ENCODE measurements at places on chromosomes 12 and 14.

- H3K36me3 ChIP-seq: no peaks in the 10 kb centered on the region
- H3K4me1 ChIP-seq: no peaks in the 10 kb centered on the region
- no peaks in the 10 kb centered on the region for H3K27me3 ChIP-seq
- H3K27ac ChIP-seq: no peak overlapping the region
- DNase-seq: no peak
These were observed 183.7 kb upstream of the DIO2 start for GRCh38 chr14:80395031-80395430.

DNA sequence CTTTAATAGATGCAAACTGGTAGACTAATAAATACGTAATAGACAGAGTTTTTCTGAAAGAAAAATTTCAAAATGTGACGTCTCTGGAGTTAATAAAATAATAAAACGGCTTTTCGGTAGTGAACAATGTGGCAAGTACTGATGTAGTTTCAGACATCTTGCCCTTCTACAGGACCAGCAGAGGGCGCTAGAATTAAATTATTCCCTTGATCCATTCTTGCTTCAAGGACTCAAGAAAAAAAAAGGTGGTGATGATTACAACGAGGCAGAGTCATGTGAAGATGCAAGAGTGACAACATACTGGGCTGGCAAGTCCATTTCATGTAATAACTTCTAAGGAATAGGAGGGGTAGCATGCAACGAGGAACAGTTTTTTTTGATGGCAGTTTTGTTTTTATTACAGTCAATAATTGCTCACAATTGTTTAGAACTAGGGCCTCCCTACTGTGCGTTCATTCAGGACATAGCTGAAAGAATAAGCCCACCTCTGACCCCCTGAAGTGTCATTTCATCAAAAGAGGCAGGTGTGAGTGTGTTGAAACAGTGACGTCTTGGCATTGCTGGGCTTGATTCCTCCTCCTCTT lies 101.0 kb upstream of the GZMB start:
- no peak for DNase-seq
- H3K27me3 ChIP-seq: no peaks in the 10 kb centered on the region
- no peak overlapping the region for H3K27ac ChIP-seq
- H3K4me1 ChIP-seq: no peaks in the 10 kb centered on the region
- no peaks in the 10 kb centered on the region for H3K36me3 ChIP-seq
- H3K4me3 ChIP-seq: no peak overlapping the region

DNA sequence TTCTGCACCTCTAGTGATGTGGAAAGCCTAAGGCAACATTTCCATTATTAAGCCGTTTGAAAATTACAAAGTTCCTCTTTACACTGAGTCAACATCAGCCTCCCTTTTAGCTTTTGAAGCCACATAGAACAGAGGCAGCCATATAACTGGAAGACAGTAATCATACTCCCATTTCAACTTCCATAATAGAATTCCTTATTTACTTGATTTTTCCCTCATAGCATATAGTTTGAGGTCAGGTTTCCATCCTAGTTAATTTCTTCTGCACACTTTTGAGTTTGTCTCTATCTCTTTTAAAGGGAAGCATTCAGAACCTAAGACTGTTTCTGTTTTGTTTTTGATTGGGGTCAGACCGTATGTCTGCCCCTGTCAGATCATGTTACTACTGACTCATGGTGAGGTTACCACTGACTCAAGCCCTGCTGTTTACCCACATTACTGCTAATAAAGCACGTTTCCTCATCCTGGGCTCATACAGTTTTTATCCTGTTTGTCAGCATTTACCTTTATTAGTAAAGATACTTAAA lies 161.0 kb downstream of the SLC38A4 start:
- no peak for DNase-seq
- no peak overlapping the region for H3K27ac ChIP-seq
- no peaks in the 10 kb centered on the region for H3K36me3 ChIP-seq
- H3K27me3 ChIP-seq: no peaks in the 10 kb centered on the region

DNA sequence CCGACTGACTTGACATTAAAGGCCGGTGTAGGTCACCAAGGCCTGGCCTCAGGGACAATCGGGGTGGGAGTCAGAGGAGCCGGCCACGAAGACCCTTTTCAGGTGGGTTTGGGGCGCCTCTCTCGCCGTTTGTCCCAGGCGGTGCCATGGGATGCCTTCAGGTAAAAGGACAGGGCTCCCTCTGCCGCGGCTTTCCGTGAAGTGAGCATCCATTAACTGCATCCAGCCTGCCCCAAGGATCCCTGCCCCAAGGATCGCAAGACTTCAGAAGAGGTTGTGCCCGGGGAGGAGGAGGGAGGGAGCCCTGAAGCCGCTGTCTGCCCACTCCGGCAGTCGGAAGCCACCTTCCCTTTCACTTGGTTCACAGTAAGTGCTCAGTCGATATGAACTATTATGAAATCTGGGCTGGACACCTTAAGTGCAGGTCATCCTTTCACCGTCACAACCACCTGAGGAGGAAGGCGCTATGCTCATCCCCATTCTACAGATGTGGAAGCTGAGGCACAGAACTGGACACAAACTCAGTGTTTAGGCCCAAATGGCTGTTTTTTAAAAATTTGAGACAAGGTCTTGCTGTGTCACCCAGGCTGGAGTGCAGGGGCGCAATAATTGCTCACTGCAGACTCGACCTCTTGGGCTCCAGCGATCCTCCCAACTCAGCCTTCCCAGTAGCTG lies 964 bp downstream of the SDS start:
- H3K36me3 ChIP-seq: no peaks in the 10 kb centered on the region
- peaks cover 1% of the 10 kb centered on the region for H3K4me1 ChIP-seq
- no peak for DNase-seq
- no peak overlapping the region for H3K4me3 ChIP-seq
- no peak overlapping the region for H3K27ac ChIP-seq

- H3K27ac ChIP-seq: no peak overlapping the region
- peaks cover 14% of the 10 kb centered on the region for H3K4me1 ChIP-seq
- no peak for DNase-seq
These were observed 104.0 kb upstream of the CCND2 start for GRCh38 chr12:4169531-4169930.

- no peak overlapping the region for H3K27ac ChIP-seq
- H3K27me3 ChIP-seq: no peaks in the 10 kb centered on the region
- no peaks in the 10 kb centered on the region for H3K4me1 ChIP-seq
- H3K36me3 ChIP-seq: no peaks in the 10 kb centered on the region
- no peak for DNase-seq
These were observed 89.3 kb upstream of the SLC38A4 start for GRCh38 chr12:46915082-46915481.

- no peak overlapping the region for H3K4me3 ChIP-seq
- no peak overlapping the region for H3K27ac ChIP-seq
- no peaks in the 10 kb centered on the region for H3K36me3 ChIP-seq
These were observed 160.7 kb upstream of the ARID2 start for GRCh38 chr12:45568808-45569207.

- H3K4me3 ChIP-seq: no peak overlapping the region
- H3K27me3 ChIP-seq: no peaks in the 10 kb centered on the region
- no peaks in the 10 kb centered on the region for H3K36me3 ChIP-seq
- no peak for DNase-seq
- no peaks in the 10 kb centered on the region for H3K4me1 ChIP-seq
- no peak overlapping the region for H3K27ac ChIP-seq
These were observed 104.3 kb downstream of the FLRT2 start for GRCh38 chr14:85634205-85634604.

GRCh38 chr12:72468505-72468904 lies 196.3 kb downstream of the TRHDE start:
- no peaks in the 10 kb centered on the region for H3K27me3 ChIP-seq
- DNase-seq: no peak
- H3K4me1 ChIP-seq: peaks cover 5% of the 10 kb centered on the region
- H3K36me3 ChIP-seq: no peaks in the 10 kb centered on the region
- no peak overlapping the region for H3K4me3 ChIP-seq
- H3K27ac ChIP-seq: no peak overlapping the region

DNA sequence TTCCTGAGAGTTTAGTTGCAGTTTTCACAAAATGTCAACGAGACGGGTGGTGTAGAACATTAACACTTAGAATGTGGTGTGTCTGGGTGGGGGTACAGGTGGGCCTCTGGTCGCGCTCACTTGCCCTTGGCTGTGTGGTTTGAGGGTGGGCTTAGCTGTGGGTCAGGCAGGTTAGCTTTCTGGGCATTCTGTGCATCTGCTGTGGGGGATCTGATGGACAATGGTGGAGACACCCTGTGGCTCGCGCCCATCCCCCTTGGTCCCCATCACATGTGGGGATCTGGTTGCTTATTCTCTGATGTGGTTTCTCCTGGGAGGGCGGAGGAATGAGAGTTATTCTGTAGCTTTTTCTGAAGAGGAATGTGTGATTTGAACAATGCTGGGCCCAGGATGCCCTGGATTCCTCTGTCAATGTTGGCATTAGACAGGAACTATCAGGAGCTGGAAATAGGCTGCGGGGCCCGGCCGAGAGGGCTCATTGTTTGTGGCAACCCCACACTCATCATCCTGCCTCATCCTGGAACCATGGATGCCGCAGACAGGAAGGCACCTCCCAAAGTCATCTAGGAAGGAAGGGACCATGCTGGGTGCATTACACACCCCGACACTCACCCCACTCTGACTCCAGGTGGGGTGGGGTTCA lies 101.6 kb downstream of the TSPAN9 start:
- no peak overlapping the region for H3K27ac ChIP-seq
- peaks cover 11% of the 10 kb centered on the region for H3K4me1 ChIP-seq

DNA sequence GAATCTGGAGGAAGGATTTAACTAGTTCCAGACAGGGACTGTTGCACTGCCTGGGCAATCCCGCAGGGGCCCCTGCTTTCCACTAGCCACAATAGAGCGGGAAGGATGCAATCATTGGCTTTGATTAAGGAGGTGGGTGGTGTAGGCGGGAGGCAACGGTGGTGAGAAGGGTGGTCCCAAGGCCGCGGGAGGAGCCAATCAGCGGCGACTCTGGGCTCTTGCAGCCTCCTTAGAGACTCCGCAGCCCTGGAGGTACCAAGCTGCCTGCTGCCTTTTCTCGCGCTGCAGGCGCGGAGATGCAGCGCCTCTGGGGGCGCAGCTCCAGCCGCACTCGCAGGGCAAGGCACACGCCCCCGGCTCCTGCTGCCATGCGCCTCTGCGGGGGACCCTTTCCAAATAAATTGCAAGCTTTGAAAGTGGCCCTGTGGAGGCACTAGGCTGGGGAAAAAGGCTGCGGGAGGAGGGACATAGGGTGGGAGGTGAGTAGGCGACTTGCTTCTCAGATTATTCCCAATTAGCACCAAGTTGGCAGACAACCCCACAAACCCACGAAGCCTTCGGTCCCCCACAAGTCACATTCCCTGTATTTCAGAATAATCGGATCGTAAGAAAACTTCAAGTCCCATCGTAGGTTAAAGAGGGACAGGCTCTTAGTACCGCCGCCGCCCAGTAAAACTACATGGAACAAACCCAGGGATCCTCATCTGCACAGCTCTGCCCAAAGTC lies 858 bp upstream of the KCNA1 start:
- H3K4me3 ChIP-seq: peak overlapping the region; percentile 70
- peaks cover 44% of the 10 kb centered on the region for H3K27me3 ChIP-seq
- no peak overlapping the region for H3K27ac ChIP-seq
- H3K36me3 ChIP-seq: no peaks in the 10 kb centered on the region
- peak; percentile 90 for DNase-seq

DNA sequence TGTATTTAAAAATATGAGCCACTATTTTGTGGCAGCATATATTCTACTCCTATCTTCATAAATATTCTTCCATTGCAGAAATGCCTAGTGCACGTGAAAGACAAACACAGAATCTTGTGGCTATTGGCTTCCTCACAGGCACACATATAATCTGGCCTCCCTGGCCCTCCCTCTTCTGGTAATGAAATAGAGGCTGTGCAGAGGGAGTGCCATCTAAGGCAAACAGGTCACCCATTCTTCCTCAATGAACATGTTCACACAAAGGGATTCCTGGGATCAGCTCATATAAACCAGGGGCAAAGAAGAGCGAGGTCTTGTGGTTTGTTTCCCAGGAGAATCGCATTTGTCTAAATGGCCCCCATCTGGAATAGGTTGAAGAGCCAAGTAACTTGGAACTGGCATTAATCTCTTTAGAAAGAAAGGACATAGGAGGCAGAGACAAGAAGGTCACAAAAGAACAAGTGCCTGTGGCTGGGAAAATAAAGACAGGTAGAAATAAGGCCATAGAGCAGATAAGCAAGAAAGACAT lies 171.6 kb upstream of the PTPRQ start:
- H3K27me3 ChIP-seq: no peaks in the 10 kb centered on the region
- no peak overlapping the region for H3K27ac ChIP-seq
- no peaks in the 10 kb centered on the region for H3K36me3 ChIP-seq
- no peak overlapping the region for H3K4me3 ChIP-seq
- no peak for DNase-seq

DNA sequence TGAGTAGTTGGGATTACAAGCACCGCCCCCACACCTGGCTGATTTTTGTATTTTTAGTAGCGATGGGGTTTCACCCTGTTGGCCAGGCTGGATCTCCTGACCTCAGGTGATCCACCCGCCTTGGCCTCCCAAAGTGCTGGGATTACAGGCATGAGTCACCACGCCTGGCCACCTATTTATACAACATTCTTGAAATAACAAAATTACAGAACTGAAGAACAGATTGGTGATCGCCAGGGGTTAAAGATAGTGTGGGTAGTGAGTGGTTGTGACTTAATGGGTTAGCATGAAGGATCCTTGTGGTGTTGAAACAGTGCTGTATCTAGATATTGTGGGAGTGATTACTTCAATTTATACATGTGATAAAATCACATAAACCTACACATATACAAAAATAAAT lies 7.4 kb downstream of the GLIPR1L1 start:
- no peaks in the 10 kb centered on the region for H3K36me3 ChIP-seq
- no peaks in the 10 kb centered on the region for H3K4me1 ChIP-seq
- H3K27me3 ChIP-seq: no peaks in the 10 kb centered on the region
- DNase-seq: no peak

DNA sequence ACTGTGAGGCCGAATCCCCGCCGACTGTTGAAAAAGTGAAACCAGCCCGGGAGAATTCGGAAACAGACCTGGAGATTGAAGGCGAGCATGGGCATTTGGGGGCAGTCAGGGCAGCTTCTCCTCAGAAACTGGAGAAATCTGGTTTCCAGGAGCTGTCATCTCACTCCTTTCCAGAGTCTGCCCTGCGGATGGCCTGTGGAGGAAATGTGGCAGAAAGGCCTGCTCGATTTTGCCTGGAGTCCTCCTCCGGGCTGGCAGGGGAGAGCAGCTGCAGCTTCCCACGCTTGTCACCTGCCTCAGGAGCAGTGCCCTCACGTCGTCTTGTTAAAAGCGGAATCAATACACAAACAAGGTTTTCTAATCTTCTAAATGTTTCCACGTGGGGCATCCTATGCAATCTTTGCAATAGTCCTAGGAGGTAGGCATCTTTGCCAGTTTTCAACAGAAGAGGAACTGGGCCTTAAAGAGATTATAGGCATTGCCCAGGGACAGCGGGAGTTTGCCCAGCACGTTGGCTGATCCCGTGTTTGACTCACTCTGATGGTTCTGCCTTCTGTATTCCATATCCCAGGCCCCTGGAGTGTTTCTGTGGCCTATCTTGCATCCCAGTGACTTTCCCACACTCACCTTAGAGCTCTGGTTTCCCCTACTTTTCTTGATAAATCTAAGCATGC lies 2.3 kb downstream of the LRRC74A start:
- no peaks in the 10 kb centered on the region for H3K27me3 ChIP-seq
- no peaks in the 10 kb centered on the region for H3K36me3 ChIP-seq
- H3K27ac ChIP-seq: no peak overlapping the region
- peaks cover 6% of the 10 kb centered on the region for H3K4me1 ChIP-seq
- no peak overlapping the region for H3K4me3 ChIP-seq

Measured in H1 (cell line).